ENCODE measurements at places on chromosomes 11 and 22.

- no peak for DNase-seq
Measured at GRCh38 chr11:72451831-72452376, 17.6 kb upstream of the CLPB start.

- no peak for DNase-seq
Measured at GRCh38 chr11:104534278-104534677, 364.0 kb downstream of the CASP12 start.

DNA sequence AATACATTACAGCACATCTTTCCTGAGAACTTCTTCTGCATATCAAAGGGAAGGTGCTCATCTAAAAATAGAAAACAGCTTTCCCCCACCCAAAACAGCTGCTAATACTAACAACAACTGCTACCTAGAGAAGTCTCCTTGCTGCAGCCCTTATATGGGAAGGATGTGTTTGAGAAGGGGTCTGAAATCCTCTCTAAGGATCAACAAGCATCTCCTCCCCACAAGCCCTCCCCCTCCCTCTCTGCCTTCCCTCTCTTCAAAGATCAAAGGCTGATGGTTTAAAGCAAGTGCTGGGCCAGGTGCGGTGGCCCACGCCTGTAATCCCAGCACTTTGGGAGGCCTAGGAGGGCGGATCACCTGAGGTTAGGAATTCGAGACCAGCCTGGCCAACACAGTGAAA lies 33.5 kb downstream of the SCUBE2 start:
- DNase-seq = no peak

GRCh38 chr11:61331651-61332050 lies 1.3 kb downstream of the DDB1 start:
- no peak for DNase-seq

Data from epithelial cell of prostate (primary cell).